Central memory CD8-positive, alpha-beta T cell (primary cell): ENCODE measurements at places on chromosomes 1 and 21.

DNA sequence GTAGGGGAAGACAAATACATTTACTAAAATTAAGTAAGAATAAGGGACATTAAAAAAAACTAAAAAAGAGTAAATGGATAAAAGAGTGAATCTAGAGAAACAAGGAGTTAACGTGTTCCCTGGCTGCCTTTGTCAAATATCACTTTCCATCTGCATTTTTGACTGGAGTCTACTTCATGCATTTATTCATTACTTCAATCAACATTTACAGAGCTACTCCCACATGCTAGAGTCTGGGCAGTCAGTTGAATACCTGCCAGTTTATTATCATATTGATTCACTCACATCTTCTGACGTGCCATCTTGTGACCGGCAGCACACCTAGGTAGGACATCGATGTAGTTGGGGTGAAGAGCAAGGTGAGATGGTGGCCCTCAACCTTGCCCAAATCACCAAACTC, 35.6 kb upstream of the KCNA3 start:
- no peak for DNase-seq

- DNase-seq = no peak
Measured at GRCh38 chr1:47385020-47385419, 31.1 kb upstream of the FOXE3 start.

- no peak for DNase-seq
Measured at GRCh38 chr1:185931438-185931837, 197.2 kb downstream of the HMCN1 start.

DNA sequence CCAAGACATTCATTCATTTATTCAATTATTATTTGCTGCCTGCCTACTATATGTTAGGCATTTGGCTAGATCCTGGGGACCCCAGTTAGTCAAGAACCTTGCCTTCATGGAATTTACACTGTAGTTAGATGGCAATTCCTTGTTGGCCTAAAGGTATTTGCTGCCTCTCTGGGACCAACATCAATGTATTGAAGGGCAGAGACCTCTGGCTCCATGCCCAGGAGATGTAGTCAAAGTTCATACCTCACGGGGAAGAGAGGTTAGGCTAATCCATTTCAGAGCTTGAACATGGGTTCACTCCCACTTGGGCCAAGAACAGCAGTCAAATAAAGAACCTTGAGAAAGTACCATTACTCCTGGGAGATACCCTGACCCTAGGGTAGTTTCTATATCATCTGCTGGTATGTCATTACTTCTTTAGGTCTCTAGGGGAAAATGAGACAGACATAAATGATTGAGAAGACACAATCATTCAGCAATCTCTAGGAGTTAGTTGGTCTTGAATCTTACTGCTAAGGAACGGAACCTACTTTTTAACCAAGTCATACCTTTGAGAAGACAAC, 32.0 kb downstream of the SORT1 start:
- DNase-seq = no peak

- no peak for DNase-seq
Measured at GRCh38 chr1:152501704-152502103, 8.9 kb upstream of the LCE5A start.

GRCh38 chr1:211349741-211350140, 23.1 kb downstream of the TRAF5 start:
- no peak for DNase-seq

GRCh38 chr1:177729646-177730045, 240.2 kb downstream of the SEC16B start:
- no peak for DNase-seq

DNA sequence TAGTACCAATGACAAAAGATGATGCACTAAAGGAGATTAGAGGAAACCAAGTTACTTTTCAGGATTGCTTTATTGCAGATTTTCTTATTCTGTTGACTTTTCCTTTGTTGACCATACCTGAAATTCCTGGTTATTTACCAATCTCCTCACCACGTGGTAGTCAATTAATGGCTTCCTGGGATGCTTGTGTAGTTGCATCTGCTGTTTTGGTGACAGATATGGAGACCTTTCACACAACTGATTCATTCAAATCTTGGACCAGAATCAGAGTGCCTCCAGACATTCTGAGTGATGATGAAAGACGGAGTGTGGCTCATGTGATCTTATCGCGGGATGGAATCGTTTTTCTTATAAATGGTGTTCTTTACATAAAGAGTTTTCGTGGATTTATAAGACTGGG, 91.3 kb downstream of the CATSPERE start:
- DNase-seq = no peak

GRCh38 chr1:156480411-156481192, 20.0 kb downstream of the MEF2D start:
- DNase-seq = peak; percentile 71

DNA sequence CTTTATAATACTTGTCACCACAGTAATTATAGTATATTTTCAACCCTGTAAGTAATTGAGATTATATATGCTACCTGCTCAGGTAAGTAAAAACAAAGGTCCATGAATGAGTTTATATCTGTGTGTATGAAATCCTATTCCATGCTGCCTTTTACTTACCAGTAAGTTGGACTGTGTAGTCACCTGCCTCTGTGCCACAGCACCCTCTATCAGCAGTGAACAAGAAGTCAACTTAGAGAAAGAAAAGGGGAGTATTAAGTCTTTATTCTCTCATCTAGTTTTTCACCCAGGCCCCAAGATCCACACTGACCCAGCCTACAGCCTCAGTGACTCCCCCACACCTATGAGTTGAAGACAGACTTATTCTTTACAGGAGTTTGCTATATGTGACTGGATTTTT, 36.9 kb upstream of the IFI16 start:
- DNase-seq = no peak

- no peak for DNase-seq
Measured at GRCh38 chr1:175530183-175530582, 213.2 kb downstream of the TNR start.

GRCh38 chr1:153428791-153429190, 12.5 kb downstream of the S100A7A start:
- peak; percentile 2 for DNase-seq

- no peak for DNase-seq
Measured at GRCh38 chr1:45322486-45323040, 4.1 kb upstream of the HPDL start.

DNA sequence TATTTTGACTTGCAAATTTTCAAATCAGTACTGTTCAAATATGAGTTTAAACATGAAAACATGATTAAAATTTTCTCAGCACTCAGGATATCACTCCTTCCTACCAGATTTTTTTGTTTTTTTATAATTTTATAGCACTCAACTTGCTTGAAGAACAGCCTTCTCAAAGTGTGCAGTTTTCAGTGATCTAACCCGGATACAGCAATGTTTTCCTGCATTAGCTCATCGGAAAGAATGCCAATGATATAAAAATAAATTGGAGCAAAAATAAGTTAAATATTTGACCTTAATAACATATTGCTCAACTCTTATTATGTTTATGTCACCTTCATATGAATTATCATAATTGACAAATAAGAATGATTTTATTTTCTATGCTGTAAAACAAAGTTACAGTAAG, 766.8 kb downstream of the USP25 start:
- no peak for DNase-seq

GRCh38 chr1:207745285-207745684, 6.6 kb upstream of the CD46 start:
- DNase-seq = no peak

GRCh38 chr1:119743776-119744597, 24.7 kb downstream of the HMGCS2 start:
- no peak for DNase-seq

GRCh38 chr21:26389971-26390641, 183.0 kb downstream of the CYYR1 start:
- no peak for DNase-seq

GRCh38 chr1:107480548-107481415, 339.9 kb downstream of the NTNG1 start:
- no peak for DNase-seq

DNA sequence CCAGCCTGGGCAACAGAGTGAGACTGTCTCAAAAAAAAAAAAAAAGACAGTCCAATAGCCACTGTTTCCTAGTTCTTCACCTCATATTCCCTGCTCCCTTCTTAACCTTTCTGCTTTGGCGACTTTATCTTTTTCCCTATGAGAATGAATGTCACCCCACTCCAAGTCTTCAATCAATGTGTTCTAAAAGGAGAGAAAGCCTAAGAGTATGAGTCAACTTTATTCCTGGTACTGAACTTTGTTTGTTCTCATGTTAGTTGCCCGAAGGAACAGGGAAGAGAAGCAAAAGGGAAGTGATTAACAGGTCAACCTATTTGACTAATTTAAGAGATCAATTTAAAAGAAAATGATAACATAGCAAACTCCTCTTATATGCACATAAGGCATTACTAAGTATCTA, 39.9 kb upstream of the SLC16A1 start:
- no peak for DNase-seq

GRCh38 chr1:59738591-59739015, 76.1 kb upstream of the HOOK1 start:
- no peak for DNase-seq

DNA sequence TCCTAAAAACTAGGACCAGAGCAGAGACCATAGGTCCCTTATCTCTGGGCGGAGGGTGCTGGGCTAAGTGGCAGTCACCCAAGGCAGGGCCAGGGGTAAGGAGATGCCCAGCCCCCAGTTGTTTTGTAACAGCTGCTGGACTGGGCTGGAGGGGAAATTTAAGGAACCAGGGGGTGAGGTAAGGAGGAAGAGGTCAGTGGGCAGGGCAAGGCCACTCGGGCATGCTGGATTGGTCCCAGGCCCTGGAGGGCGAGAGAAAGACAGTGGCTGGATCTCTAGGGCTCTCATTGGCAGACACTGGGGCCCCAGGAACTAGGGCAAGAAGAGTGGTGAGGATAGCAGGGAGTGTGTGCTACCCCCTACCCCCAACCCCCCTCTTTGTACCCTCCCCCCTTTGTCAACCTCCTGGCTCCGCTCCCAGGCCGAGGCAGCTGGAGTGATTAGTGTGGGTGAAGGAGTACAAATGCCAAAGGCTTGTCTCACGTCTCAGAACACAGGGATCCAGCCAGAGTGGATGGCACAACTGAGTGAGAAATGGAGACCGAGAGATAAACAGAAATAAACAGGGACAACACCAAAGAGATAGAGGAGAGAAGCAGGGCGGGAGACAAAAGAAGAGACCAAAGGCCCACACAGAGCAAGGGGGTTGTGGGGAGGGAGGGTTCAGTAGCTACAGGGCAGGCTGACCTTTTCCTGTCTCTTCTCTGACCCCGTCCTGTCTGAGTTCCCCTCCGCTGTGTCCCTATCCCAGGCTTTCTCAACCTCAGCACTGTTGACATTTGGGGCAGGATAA, 20.5 kb upstream of the THRAP3 start:
- DNase-seq = no peak

GRCh38 chr1:201332021-201332420, 45.5 kb downstream of the TNNT2 start:
- no peak for DNase-seq

DNA sequence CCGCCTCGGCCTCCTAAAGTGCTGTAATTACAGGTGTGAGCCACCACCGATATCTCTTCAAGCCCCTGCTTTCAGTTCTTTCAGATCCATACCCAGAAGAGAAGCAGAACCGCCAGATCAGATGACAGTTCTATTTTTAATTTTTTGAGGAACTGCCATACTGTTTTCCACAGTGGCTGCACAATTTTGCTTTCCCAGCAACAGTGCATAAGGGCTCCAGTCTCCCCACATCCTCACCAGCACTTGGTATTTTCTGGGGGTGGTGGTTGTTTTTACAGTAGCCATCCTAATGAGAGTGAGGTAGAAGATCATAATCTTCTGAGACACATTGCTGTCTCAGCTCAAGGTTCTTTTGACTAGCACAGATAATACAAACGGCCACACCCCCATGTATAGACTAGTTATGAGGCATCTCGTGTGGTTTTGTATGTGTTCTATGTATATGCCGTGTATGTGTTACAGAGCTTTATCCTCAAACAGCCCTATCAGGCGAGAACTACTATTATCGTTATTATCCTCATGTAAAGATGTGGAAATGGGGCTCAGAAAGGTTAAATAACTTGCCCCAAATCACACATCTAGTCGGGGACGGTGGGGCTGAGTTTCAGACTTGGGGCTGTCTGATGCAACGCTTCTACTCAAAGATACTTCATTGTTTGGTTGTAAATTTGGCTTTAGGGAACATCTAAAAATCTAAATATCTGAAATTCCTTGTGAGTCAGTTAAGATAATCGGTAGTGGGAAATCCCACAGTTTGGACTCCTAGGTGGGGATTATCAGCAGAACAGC, 12.0 kb downstream of the FHAD1 start:
- no peak for DNase-seq

DNA sequence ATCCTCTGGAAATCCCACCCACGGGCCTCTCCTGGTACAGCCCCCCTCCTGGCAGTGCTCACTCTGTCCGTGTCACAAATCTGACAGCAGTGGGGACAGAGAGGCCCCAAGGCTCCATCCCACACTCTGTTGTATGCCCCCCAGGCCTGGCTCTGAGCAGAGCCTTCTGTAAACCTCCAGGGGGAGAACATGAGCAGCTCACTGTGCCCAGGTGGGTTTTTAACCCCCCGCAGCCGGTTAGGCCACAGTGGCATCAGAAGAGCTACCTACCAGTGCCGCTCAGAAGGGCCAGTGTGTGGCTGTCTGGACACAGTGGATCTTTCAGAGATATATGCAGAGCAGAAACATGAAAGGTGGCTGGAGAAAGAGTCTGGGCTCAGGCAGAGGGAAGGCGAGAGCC, 12.0 kb upstream of the GPR153 start:
- DNase-seq = no peak

DNA sequence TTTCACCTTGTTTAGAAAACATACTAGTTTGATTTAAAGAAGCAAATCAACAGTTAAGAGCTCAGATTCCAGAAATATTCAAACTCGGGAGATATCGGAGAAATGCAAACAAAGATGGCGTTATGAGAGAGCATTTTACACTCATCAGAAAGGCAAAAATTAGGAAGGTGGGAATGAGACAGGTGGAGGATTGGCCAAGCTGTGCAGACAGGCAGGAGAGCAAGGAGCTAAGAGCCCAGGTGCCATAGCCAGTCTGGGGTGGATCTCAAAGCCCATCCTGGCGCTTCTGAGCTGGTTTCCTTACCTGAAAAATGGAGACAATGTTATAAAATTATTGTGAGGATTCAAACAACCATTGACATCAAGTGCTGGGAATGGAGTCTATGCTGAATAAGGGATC, 19.6 kb upstream of the TARDBP start:
- DNase-seq = no peak

DNA sequence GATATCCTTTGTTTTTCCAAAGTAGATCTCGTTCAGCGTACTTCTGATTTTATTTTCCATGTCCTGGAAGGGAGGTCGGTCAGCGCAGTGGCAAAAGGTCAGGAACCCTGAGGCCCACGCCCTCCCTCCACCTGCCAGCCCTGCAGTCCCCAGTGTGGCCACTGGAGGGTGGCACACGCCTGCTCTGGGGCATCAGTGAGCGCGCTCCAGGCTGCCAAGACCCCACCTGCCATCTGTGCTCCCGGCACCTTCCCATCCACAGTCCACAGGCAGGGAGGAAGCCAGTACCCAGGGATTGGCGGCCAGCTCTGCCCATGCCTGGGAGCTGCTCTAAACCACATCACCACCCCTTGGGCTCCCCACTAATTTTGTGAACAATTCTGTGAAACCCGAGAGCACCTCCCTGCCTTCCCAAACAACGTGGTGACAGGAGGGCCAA, 32.3 kb downstream of the SLC66A1 start:
- DNase-seq = no peak
